ENCODE measurements at places on chromosomes 1 and 21.

DNA sequence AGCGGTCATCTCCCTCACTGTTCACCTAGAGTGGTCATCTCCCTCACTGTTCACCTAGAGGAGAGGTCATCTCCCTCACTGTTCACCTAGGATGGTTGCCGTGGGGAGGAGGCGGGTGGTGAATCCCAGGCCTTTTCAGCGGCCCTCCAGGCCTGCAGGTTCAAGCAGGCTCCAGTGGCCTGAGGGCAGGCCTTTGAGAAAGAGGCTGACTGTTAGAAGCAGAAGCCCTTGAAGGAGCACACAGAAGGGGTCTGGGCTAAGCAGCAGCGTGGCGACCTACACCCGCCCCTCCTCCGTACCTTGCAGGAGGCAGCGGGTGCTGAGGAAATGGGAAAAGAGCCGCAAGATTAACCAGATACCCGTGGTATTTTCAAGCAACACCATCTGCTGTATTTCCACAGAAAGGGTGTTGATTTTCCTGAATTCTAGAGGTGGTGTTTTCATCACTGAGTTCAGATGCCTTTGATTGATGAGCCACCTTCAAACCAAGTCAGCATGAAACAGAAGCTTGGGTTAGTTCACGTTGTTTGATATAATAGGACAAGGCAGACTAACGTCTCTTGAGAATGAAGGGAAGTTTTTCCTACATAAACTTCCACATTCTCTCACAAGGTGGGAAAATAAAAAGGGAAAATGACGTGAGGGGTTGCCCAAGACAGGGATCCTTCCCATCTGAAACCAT, 289.5 kb downstream of the KIF26B start:
- DNase-seq, result no peak

GRCh38 chr1:67078291-67078690, 24.3 kb upstream of the SLC35D1 start:
- DNase-seq, result no peak

- no peak for DNase-seq
Observed at GRCh38 chr21:35579520-35580293, 480.6 kb downstream of the SETD4 start.

DNA sequence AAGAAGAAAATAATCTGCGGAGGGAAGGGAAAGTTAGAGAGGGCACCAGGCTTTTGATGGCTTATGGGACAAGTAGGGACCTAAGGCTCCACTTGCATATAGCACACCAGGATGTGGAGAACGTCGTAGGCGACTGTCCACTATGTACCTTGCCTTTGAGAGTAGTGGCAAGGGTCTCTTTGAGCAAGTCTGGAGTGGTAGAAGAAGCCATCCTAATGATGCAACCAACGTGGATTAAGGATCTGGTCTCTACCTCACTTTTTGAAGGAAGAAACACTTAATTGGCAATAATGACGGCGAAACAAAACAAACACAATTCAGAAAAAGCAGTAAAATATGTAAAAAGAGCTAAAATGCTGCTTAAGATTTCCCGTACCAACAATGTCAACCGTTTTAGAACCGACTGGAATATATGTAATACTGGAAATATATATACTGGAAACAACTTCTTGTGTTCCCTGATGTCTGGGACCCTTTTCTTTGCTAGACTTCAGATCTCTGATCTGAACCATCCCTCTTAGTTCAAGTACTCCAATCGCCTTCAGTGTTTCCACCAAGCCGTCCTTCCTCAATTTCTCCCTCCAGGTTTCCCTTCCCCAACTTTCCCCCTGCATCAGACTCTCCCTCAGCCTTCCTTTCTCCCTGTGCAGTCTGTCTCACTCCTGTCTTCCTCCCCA, 821 bp upstream of the KHDRBS1 start:
- no peak for DNase-seq

GRCh38 chr21:31133243-31133830, 95.1 kb upstream of the KRTAP19-8 start:
- DNase-seq, result no peak

GRCh38 chr1:245378745-245379144, 224.0 kb downstream of the KIF26B start:
- no peak for DNase-seq
